ENCODE measurements at places on chromosomes 3 and 15.

GRCh38 chr3:29643034-29643425 lies 362.2 kb downstream of the RBMS3 start:
- DNase-seq = no peak

DNA sequence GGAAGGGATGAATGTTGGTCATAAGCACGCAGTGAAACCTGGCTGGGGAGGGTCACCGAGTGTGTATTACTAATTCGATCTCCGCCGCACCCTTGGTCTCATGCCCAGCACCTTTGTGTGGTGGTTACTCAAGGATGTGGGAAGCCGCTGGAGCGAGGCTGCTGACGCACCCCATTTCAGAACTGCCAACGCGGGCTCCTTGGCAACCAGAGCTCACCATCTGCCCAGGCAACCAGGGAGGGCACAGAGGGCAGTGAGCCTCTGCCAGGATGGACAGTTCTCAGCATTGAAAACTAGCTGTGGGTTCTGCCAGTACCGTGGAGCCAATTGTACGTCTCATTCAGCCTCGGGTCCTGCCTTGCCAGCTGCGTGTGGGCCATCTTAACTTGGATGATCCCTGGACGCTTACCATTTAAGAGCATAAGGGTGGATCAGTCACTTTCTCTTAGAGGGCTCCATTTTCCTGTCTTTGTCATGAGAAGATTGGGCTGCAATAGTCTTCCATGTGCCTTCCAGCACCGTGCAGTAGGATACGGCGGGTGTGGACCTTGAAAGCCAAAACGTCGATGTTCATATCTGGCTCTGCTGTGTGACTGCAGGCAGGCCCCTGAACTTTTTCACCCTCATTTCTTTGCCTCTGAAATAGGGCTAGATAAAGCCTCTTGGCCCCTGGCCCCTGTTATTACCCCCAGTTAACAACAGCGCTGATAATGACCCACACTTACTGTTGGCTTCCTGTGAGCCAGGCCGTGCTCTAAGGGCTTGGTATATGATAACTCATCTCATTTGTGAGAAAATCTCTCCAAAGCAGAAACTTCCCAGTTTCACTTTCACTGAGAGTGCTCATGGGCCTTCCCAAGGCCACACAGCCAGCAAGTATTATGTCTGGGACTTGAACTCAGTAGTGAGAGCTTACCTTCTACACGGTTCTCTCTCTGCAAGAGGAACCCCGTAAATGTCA lies 238.8 kb downstream of the OPA1 start:
- no peak for DNase-seq

DNA sequence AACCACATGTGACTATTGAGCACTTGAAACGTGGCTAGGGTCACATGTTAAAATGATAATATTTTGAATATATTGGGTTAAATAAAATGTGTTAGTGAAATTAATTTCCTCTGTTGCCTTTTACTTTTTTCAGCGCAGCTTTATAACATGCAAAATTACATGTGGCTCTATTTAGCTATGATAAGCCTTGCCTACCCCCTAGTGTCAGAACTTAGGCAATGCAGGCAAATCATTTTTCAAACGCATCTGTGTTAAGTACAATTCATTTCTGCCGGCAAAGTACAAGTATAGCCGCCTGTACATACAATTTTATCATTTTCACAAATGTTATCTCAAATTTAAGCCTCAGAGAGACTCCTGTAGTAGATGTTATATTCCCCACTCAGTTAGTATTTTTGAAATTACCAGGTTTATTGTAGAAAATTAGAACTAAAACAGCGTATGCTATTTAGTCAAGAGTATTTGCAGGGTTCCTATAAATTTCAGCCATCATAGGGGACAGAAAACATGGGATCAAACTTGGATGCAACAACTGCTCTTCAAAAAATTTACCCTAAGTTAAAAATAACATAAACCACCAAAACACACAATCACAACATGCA lies 56.1 kb downstream of the TAFA4 start:
- DNase-seq = no peak

GRCh38 chr15:40239693-40240618 lies 1.1 kb downstream of the PAK6 start:
- no peak for DNase-seq

GRCh38 chr15:41881920-41882688 lies 11.7 kb downstream of the SPTBN5 start:
- DNase-seq = no peak

- peak; percentile 28 for DNase-seq
Measured at GRCh38 chr3:24680214-24680967, 185.7 kb upstream of the THRB start.

- DNase-seq = no peak
Measured at GRCh38 chr3:186382217-186382885, 20.3 kb upstream of the DGKG start.

GRCh38 chr3:171430530-171430929 lies 29.7 kb downstream of the TNIK start:
- DNase-seq = no peak

- DNase-seq = no peak
Measured at GRCh38 chr3:189349772-189350171, 178.0 kb downstream of the TPRG1 start.

- no peak for DNase-seq
Measured at GRCh38 chr15:82530006-82530405, 10.3 kb downstream of the RPS17 start.

DNA sequence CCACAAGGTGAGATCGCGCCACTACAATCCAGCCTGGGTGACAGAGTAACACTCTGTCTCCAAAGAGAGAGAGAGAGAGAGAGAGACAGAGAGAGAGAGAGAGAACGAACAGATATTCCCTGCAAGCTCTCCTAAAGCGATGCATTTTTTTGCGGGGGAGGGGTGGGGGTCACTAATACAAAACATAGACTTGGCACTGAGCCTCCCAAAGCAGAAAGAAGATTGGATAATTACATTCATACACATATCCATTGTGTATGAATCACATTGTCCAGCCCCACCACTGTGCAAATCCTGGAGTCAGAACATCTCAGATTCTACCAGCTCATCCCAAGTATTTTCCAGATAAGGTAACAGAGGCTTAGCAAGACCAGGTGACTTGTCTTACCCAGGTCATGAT lies 459.9 kb downstream of the MAGI1 start:
- DNase-seq = no peak

DNA sequence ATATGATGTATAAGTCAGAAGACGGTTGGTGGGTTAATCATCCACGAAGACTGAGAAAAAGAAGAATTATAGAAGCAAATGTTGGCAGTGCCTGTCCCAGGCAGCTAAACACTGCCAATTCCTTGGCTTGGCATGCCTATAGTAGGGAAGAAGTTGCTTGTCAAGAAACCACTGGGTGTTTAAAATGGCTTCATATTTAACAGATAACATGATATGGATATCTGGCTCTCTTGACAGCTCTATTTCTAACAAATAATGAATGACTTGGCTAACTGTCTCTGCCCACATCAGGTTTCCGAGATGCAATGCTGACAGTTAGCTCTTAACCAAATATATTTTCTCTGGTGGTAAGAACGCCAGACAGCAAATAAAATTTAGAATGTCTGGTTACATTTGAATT lies 341.7 kb upstream of the KCNMB2 start:
- no peak for DNase-seq

GRCh38 chr3:182937293-182938051 lies 42.9 kb downstream of the DCUN1D1 start:
- DNase-seq = no peak

GRCh38 chr3:135740211-135740610 lies 225.3 kb upstream of the PPP2R3A start:
- no peak for DNase-seq

DNA sequence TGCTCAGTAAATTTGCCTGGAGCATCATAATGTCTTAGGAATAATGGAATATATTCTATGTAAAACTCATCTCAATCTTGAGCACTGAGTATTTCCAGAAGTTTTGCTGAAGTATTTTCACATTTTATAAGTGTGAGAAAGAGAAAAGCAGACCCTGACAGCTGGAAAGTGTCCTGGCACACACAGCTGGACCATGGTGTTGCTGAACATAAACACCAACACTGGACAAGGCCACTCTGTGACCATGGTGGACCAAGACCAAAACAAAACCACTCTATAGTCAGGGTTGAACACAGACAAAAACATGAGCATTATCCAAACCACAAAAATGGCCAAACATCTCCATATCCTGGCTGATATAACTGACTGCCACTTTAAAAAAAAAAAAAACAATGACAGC lies 15.1 kb upstream of the SGO1 start:
- no peak for DNase-seq

DNA sequence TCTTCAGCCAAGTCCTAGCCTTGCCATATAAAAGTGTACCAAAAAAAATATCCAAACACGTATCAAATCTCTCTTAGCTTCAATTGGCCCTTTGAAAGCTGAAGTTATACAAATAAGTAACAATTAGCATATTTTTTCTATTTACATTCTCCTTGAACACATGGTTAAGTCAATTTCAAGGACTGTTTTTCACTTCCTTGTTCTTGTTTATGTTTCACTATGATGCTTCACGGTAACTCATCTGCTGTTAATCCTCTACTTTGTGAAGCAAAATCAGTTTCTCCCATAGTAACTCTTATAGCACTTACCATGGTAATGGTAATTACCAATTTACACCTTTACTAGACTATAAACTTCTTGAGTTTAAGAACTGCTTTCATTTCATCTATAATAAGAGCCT lies 10.6 kb upstream of the SPRED1 start:
- no peak for DNase-seq

- no peak for DNase-seq
Measured at GRCh38 chr3:45946875-45947274, 3.6 kb downstream of the CXCR6 start.

DNA sequence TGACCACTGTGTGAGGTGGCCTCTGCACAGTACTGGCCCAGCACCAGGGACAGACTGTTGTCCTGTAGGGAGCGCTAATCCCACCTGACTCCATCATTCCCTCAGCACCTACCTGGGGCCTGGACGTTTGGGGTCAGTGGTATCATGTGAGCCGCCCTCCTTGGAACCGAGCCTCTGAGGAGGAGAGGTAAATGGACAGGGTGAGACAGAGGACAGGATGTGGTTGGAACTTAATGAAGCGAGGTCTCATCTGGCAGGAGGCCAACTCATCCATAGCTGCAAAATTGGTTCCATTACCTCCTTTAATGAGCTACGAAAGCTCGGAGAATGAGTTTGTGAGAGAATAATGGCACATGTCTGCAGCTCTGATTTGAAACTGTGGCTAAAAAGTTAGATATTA lies 13.9 kb downstream of the MAPKAPK3 start:
- DNase-seq = no peak

GRCh38 chr3:111480091-111480490 lies 61.9 kb upstream of the CD96 start:
- no peak for DNase-seq

GRCh38 chr15:31148297-31149087 lies 47.0 kb upstream of the TRPM1 start:
- DNase-seq = no peak

DNA sequence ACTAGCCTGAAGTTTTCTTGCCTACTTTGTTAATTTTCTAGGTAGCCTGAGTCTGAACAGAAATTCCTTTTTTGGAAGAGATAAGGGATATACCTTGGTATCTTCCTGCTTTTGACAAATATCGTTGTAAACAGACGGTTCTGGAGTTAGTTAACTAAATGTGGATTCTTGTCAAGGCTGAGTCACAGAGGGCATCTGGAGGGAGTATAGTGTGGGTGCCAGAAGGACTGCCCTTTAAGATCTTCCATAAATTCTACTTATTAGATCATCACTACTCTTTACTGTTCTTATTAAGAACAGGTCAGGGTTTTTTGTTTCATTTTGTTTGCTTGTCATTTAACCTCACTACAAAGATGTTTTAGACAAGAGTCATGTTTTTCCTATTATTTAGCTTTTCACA lies 125.3 kb upstream of the SKOR1 start:
- DNase-seq = no peak

DNA sequence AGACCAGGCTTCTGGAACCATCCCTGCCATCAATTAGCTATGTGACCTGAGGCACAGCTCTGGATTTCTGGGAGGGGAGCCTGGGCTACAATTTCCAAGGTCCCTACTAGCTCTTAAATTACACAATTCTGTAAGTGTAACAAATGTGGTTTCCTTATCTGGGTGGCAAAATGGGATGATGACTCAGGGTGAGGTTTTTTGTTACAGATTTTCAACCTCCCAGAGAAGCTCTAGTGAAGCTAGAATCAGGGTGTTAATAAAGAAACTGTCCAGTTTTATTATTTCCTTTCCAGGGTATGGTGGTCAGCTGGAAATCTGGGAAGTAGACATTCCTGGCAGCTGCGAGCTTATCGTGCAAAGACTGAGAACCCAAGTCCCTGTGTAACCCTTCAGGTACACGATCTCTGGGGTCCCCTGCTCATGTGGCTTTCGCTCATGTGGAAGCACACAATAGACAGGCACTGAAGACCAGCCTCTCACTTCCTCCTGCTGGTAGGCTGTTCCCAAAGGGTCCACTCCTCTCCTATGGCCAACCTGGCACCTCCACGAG lies 7.3 kb downstream of the RAB27A start:
- DNase-seq = no peak

DNA sequence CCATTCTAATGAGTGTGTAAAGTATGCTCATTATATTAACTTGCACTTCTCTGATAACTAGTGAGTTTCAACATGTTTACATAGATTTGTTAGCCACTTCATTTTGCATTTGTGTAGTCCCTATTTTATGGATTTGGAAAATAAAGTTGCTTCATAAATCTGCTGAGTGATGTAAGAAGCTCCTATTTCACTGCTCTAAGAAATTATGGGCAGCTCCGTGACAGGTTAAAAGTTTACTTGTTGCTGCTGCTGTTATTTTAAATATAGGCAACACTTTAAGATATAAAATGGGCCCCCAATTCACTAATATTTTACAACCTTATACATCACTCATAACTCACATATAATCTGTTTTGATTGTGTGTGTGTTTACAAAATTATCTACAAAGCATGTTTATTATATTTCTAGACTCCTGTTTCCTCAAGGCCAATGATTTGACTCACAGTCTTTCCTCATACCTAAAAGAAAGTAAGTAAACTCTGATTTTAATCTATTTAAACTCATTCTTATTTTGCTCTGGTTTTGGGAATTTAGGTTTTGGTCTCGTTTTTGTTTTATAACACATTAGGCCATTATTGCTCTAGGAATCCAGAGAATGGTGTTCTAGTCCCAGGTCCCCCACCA lies 51.7 kb upstream of the FILIP1L start:
- no peak for DNase-seq

- no peak for DNase-seq
Measured at GRCh38 chr3:39232859-39233258, 40.5 kb upstream of the XIRP1 start.

DNA sequence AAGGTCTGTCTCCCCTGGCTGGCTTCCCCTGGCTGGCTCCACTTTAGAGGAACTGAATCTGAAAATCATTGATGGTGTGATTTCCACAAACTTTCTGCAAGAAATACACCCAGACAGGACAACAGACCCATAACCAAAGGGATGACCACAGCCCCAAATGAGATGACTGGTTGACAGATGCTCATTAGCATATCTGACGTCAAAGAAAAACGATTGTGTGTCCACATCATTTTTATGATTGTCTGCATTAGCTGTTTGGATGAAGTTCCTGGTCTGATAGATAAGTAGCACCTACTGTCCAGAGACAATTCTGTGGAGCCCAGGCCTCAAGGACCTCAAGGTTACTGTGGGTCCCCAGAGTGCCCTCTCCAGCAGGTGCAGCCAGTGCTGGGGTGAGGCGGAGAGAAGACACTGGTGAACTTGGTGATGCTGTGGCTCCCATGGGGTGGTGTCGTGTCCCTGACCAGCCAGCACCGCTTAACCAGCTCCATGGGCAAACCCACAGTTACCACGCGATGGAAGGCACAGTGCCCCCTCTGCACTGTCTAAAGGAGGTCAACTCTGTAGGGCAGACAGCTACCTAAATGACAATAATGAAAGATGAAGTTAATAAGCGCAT lies 127.4 kb downstream of the NSMCE3 start:
- DNase-seq = no peak

- no peak for DNase-seq
Measured at GRCh38 chr3:63029921-63030320, 154.7 kb upstream of the CADPS start.
